ENCODE measurements at places on chromosomes 16 and 17. TPM values are rescaled to one million over a fixed set of nuclear protein-coding genes. Genes with fewer than 3 reads are reported as not detected.

Gene BAIAP3
- total RNA-seq: 4.7 TPM

Gene CALB2
- 5.2 TPM for total RNA-seq

Gene CDH3
- not detected for total RNA-seq

Gene EFCAB13
- total RNA-seq: 0.32 TPM

Gene EPN2
- total RNA-seq: 15.5 TPM

Gene MT2A
- total RNA-seq: 54.9 TPM

Gene FOXJ1
- not detected for total RNA-seq

Gene KRTAP9-2
- not detected for total RNA-seq

Gene PYCARD
- total RNA-seq: 43.1 TPM

Gene SNAI3
- not detected for total RNA-seq

Gene SCNN1B
- total RNA-seq: not detected

Gene RHBDL3
- total RNA-seq: not detected

Gene TNP2
- total RNA-seq: not detected

Gene WNT9B
- total RNA-seq: not detected

Gene SEPTIN12
- not detected for total RNA-seq

Gene FBXO39
- total RNA-seq: not detected

Gene HSD17B1
- total RNA-seq: 2.1 TPM

Gene RGS11
- 5.2 TPM for total RNA-seq

Gene CRYBA1
- not detected for total RNA-seq

Gene MYH13
- 0.16 TPM for total RNA-seq

Gene TP53TG3F
- total RNA-seq: not detected

Gene HES7
- total RNA-seq: not detected

Gene TBC1D3I
- total RNA-seq: not detected

Gene CCL1
- total RNA-seq: not detected

Gene TIMM22
- 13.7 TPM for total RNA-seq

Gene RNF43
- total RNA-seq: not detected

Gene CHST4
- total RNA-seq: not detected

Gene NOXO1
- 0.32 TPM for total RNA-seq

Gene KRT28
- total RNA-seq: not detected

Gene GNG13
- not detected for total RNA-seq

Gene ACSM3
- 1.6 TPM for total RNA-seq

Gene CCL7
- total RNA-seq: 3.4 TPM

Gene PLXDC1
- total RNA-seq: 0.54 TPM

Gene TLCD2
- 3.1 TPM for total RNA-seq

Gene CDH13
- total RNA-seq: 248 TPM

Gene OR1A1
- total RNA-seq: not detected

Gene PPY
- not detected for total RNA-seq

Gene REXO5
- 6.0 TPM for total RNA-seq

Gene SLC16A13
- 0.90 TPM for total RNA-seq

Gene COQ7
- 6.6 TPM for total RNA-seq

Gene FUS
- 34.0 TPM for total RNA-seq

Gene SCGB1C2
- total RNA-seq: not detected

Gene HOXB6
- total RNA-seq: not detected

Gene B4GALNT2
- total RNA-seq: not detected

Gene PYY
- total RNA-seq: not detected
